ENCODE measurements at places on chromosomes 7 and 10.

- DNase-seq = no peak
These were observed 212.6 kb upstream of the FRMD4A start for GRCh38 chr10:14543046-14543903.

DNA sequence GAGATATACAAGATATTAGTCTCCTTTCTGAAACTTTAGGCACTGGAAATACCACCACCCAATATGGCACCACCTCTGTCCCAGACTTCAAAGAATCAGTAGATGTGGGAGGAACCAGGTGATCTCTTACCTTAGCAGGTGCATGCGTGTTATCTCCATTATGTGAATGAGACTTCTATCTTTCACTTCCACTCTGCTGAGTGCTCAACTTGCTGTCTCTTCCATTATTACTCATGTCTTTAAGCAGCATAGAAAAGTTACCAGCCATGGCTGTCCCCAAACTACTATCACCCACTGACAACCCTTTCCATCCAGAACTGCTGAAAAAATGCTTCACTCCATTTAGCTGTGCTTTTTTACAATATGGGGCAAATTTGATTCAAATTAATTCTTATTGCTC lies 101.5 kb upstream of the PRSS1 start:
- DNase-seq = no peak

DNA sequence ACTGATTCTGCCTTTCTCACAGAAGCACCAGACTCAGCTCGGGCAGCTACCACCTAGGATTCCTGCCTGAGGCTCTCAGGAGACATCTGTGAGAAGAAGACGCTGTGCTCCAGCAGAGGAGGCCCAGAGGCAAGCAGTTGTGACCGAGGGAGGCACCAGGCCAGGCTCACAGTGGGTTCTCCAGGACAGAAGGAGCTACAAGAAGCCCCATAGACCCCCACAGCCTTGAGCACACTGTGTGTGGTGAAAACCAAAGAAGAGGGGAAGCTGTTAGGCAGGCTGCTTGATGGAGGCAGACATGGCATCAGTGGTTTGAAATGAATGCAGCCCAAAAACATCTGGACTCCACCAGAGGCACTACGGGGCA lies 198.8 kb downstream of the GRID1 start:
- DNase-seq = no peak

GRCh38 chr10:102467971-102468438 lies 16.7 kb upstream of the C10orf95 start:
- DNase-seq = no peak

All from CD8-positive, alpha-beta memory T cell (primary cell).